Stimulated activated CD8-positive, alpha-beta memory T cell treated with anti-CD3 and anti-CD28 coated beads, Interleukin-7, amount 100 ng/mL, for 48 hours (primary cell): ENCODE measurements at places on chromosomes 7 and 10.

DNA sequence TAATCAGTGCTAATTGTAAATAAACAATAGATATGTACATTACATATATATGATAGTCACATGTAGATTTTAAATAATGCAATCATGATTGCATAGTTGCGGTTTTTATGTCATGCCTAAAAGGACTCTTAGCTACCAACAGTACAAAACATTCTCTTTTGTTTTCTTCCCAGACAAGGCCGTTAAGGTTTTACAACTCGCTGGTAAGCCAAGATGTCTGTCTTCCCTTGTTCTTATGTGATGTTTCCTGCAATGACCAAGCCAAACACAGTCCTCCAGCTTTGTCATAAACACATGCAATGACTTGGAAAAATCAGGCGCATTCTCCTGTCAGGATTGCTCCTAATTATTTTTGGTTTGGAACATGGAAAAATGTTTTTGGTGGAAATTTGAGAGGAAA, 192.3 kb upstream of the GLI3 start:
- no peak for DNase-seq

GRCh38 chr10:16001581-16001980, 141.3 kb upstream of the MINDY3 start:
- DNase-seq, result no peak

DNA sequence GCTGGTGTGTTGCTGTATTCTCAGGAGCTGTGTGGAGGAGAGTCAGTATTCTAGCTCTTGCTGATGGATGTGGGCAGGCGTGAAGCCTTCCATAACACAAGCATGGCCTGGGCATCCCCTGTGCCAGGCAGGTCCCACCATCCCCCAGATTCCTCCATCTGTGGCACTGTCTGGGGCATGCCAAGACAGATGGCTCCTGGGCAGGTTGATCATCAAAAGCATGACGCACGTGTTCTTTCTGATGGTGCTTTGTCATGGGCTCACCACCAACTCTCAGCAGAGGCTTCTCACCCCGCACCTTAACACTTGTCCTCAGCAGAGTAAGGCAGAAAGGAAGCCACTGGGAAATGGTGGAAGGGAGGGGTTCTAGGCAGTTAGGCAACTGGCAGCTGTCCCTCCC, 364.3 kb downstream of the PLXNA4 start:
- no peak for DNase-seq

GRCh38 chr7:137985897-137986251, 16.0 kb downstream of the CREB3L2 start:
- no peak for DNase-seq

- DNase-seq, result no peak
Measured at GRCh38 chr7:150444674-150445365, 5.6 kb upstream of the GIMAP8 start.

DNA sequence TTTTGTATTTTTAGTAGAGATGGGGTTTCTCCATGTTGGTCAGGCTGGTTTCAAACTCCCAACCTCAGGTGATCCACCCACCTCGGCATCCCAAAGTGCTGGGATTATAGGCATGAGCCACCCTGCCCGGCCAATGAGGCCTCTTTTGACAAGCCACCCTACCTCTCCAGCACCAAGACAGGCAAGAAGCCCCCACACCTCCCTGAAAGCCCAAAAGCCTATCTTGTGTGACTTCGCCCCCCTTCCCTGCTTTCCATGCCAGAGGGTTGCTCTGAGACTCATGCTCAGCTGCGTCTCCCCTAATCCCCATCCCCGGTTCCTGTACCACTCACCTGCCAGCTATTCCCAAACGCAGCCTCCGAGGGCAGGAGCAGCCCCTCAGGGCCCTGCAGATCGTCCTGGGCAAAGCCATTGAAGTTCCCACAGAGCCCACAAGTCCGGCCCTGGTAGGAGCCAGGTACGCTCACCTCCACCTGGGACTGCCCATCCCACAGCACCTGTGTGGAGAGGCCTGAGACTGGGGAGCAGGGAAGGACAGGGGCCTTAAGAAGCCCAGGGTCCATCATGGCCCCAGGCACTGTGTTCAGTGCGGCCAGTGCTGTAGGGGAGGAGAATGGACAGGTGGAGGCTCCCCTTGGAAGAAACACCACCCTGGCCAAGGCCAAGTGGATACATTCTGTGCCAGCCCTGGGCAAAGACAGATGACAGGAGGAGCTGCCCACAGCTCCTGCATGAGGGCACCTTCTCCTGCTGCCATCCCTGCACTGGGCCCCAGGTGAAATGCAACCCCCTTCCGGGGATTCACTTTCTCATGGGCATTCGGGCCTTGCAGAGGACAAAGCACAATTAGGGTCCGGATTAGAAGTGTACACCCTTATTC, 15.8 kb downstream of the ATP6V1F start:
- no peak for DNase-seq

DNA sequence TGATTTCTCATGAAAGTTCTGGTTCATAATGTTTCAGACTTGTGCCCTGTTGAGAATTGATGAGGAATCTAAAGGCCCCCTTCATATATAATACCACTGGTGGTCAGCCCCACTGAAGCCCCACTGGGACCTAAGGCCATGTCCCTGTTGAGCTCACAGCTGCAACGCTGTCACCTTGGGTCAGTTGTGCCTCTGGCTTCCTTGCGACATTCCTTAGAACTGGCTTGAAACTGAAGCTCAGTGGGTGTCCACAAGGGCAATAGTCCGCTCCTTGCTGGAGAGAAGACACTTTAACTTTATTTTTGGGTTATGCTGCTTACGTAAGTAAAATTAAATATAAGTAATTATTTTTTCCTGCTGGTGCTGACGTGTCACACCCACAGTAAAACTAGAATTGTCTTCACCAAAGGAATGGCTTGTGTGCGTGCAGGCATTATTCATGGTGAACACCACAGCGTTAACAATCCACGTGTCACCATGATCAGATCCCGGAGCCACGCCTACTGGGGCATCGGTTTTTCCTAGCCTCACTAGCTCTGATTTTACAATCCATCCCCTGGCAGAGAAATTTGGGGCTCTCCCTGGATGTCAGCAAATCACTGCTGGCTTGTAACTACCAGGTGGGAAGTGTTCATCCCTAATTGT, 66.5 kb downstream of the BICC1 start:
- no peak for DNase-seq

- no peak for DNase-seq
Measured at GRCh38 chr10:71554671-71555070, 158.0 kb downstream of the CDH23 start.

- DNase-seq, result no peak
Measured at GRCh38 chr10:51034769-51035168, 39.5 kb upstream of the PRKG1 start.

- DNase-seq, result no peak
Measured at GRCh38 chr7:73674468-73675124, 7.0 kb downstream of the VPS37D start.

DNA sequence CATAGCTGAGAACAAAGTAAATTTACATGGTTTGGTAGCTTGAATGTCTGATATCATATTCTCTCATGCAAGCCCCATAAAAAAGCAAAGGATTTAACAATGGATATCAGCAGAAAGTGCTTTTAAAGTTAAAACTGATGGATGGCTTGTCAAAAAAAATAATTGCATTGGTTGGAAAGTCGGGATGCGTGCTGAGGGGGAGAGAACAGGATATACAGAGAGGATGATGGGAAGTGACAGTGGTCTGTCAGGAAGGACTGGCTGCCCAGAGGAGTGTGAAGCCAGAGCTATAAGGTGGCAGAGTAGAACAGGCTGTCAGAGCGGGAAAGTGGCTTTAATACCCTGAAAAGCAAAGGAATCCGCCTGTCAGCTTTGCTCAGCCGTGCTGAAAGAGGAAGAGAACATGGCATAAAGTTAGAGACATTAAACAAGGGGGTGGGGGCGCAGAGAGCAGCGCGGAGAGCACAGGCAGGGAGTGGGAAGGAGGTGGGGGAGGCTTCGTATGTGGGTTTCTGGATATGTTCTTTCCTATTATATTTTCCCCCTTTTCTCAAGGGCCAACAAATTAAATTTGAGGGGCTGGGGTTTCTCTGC, 493.0 kb downstream of the LRMDA start:
- no peak for DNase-seq

GRCh38 chr7:28409716-28410627, 2.3 kb upstream of the CREB5 start:
- no peak for DNase-seq

GRCh38 chr10:19549503-19549902, 266.7 kb upstream of the PLXDC2 start:
- no peak for DNase-seq

DNA sequence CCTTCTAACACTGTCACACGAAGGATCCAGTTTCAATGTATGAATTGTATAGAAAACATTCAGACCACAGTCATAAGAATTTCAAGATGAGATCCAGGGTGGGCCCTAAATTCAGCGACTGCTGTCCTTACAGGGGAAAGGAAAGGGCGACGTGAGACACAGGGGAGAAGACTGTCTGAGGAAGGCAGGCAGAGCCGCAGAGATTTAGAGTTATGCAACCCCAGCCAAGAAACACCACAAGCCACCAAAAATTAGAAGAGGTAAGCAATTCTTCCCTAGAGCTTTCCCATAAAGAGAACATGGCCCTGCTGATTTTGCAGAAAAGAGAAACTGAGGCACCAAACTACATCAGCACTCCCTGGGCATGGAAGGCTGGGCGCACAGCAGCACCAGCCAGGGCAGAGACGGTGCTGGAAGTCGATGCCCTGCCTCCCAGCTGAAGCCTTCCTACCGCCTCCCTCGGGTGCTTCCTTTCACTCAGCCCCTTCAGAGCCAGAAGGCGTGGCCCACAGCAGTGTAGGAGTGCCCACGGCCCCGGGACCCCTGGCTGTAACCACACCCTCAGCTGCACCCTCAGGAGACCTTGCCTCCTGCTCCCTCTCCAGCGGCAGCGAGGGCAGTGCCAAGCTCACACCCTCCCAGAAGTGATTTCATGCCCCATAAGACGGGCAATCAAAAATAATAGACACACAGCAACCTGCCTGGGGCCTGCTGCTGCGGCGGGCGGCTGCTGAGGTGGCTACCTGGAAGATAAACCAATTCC, 81.0 kb upstream of the LRRC4 start:
- no peak for DNase-seq

DNA sequence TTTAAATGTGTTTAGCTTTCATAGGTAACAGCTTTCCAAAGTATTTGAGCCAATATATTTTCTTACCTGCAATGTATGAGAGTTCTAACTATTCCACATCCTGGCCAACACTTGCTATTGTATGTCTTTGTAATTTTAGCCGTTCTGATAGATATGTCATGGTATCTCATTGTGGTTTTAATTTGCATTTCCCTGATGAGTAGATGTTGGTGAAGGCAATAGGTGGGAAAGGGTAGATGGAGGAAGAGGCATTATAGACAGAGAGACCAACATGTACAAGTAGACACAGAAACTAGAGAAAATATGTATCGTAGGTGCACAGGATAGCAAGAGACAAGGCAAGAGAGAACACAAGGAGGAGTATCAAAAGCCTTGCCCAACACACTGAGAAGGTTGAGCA, 54.8 kb upstream of the CCDC71L start:
- no peak for DNase-seq

DNA sequence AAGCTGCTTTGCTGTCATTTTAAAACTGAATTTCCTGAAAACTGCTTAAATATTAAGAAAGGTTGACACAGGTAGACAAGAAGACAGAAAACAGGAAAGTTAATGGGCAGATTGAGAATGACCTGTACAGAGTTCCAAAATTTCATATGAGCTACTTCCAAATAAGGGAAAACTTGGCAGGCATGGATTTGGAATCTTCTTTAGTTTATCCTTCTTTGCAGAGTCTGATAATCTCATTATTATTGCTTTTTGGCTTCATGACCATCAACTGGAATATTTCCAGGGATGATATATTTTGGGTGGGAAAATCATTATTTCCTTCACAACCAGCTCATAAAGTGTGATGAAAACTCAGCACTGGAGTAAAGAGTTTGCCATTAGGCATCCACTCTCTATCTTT, 346.5 kb upstream of the NPVF start:
- DNase-seq, result no peak
